ENCODE measurements at places on chromosomes 3 and 15. TPM values are rescaled to one million over a fixed set of nuclear protein-coding genes. Genes with fewer than 3 reads are reported as not detected.

DNA sequence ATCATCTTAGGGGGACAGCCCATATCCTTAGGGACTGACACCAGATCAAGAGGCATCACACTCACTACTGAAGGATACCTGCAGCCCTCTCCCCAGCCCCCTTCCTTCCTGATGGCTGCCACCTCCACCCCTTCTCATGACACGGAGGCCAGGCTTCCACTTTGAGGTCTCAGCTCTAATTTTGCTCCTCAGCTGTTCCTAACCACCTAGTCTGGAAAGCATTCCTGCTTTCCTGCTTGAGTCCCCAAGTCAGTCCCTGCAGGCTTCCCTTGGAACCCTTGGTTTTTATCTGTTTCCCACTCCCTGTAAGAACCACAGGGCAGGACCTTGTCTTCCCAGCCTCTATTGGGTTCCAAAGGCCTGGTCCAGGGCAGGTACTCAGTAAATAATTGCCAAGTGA, 3.2 kb downstream of the C3orf18 start:
- no peak for DNase-seq

- no peak for DNase-seq
These were observed 793 bp upstream of the FANCD2 start for GRCh38 chr3:10025205-10026083.

- DNase-seq: no peak
These were observed 66.8 kb upstream of the PCSK6 start for GRCh38 chr15:101556273-101556672.

Gene TRIM59
- total RNA-seq: 1.3 TPM

Gene TBC1D2B
- total RNA-seq: 58.6 TPM

All from stomach (tissue), 19 donors.